ENCODE measurements at places on chromosomes 6 and 20. TPM values are rescaled to one million over a fixed set of nuclear protein-coding genes. Genes with fewer than 3 reads are reported as not detected.

KCNQ5 gene
- total RNA-seq, result 0.35 TPM

CTCFL gene
- total RNA-seq, result not detected

DNAH8 gene
- under 0.01 TPM for total RNA-seq

APMAP gene
- total RNA-seq, result 104 TPM

IL17F gene
- total RNA-seq, result not detected

KIF13A gene
- total RNA-seq, result 23.3 TPM

MUC22 gene
- not detected for total RNA-seq

BHLHE23 gene
- not detected for total RNA-seq

KCNK5 gene
- 2.3 TPM for total RNA-seq

SLC17A1 gene
- 18.4 TPM for total RNA-seq

CCM2L gene
- total RNA-seq, result 0.35 TPM

HAO1 gene
- total RNA-seq, result not detected

NKX2-4 gene
- not detected for total RNA-seq

SALL4 gene
- total RNA-seq, result 0.15 TPM

TBX18 gene
- total RNA-seq, result 2.4 TPM

CPXM1 gene
- total RNA-seq, result 0.17 TPM

DACT2 gene
- total RNA-seq, result 0.89 TPM

CAGE1 gene
- total RNA-seq, result not detected

C20orf96 gene
- total RNA-seq, result 1.9 TPM

CALHM4 gene
- total RNA-seq, result not detected

KLC4 gene
- total RNA-seq, result 29.3 TPM

CD93 gene
- total RNA-seq, result 0.35 TPM

RGS17 gene
- 3.6 TPM for total RNA-seq

OR2J3 gene
- total RNA-seq, result not detected

C20orf202 gene
- not detected for total RNA-seq

TMEM244 gene
- total RNA-seq, result not detected

SGK2 gene
- 39.4 TPM for total RNA-seq

SSTR4 gene
- total RNA-seq, result not detected

CD24 gene
- total RNA-seq, result 7,557 TPM

HLA-DRA gene
- total RNA-seq, result 0.70 TPM

LY6G5B gene
- not detected for total RNA-seq

GABRR1 gene
- total RNA-seq, result not detected

CD109 gene
- 25.2 TPM for total RNA-seq

TDRD6 gene
- under 0.01 TPM for total RNA-seq

CCN2 gene
- total RNA-seq, result 166 TPM

ESR1 gene
- total RNA-seq, result under 0.01 TPM

NRSN1 gene
- total RNA-seq, result 0.15 TPM

ADGRG6 gene
- total RNA-seq, result 26.1 TPM

WFDC5 gene
- not detected for total RNA-seq

OR2H2 gene
- total RNA-seq, result not detected

DUSP22 gene
- 19.8 TPM for total RNA-seq

BPI gene
- total RNA-seq, result not detected

IMPG1 gene
- total RNA-seq, result 0.30 TPM

LATS1 gene
- total RNA-seq, result 6.4 TPM

KCNK17 gene
- total RNA-seq, result not detected

TSHZ2 gene
- total RNA-seq, result 0.30 TPM

SLC44A4 gene
- total RNA-seq, result 26.6 TPM

FBXO5 gene
- total RNA-seq, result 12.3 TPM

BNIP5 gene
- total RNA-seq, result not detected

CRNKL1 gene
- 34.5 TPM for total RNA-seq

Measured in renal cortical epithelial cell (primary cell).